Caki2 (cell line): ENCODE measurements at places on chromosomes 5 and 9. TPM values are rescaled to one million over a fixed set of nuclear protein-coding genes. Genes with fewer than 3 reads are reported as not detected.
A peak's percentile ranks its signal among the peaks of the same experiment; 100 is the strongest.

- no peak for DNase-seq
Observed at GRCh38 chr5:76664079-76664478, 40.9 kb upstream of the F2RL2 start.

DNA sequence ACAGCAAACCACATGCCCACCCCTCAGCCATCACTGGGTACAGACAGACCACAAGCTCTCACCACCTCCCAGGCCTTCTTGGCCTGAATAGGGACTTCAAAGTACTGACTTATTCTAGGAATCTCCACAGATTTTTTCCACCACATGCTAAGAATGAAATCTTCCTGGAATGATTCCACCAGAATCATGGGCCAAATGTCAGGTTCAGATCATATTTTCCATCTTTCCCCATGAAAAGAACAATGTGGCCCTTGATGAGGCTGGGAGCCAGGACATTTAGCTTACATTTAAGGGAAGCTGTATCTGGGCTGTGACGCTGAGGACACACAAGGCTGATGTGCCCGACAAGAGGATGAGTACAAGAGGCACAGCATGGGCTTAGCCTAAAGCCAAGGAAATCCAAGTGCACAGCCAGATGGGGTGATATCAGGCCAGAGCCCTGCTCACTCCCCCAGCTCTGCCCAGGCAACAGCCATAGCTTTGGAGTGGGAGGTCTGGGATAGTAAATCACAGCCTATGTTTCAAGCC, 28.1 kb downstream of the ACSL6 start:
- no peak for DNase-seq

DNA sequence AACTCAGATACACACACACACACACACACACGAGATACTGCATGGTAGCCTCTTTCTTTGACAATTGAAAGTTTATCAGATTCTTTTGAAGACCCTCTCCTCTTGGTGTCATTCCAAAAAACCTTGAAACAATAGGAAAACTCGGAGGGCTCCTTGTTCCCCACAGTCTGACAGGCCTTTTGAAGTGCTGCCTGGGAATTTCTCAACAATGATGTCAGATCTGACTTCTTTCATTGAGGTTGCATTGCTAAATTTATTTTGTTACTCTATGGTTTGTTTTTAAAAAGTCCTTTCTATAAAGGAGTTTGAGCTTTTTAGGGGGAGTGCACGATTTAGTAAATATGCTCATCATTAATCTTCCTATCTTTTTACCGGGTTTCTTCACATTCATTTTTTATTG, 583.9 kb downstream of the SEMA5A start:
- DNase-seq: no peak

GRCh38 chr9:98993570-98993945, 49.9 kb downstream of the COL15A1 start:
- peak; percentile 40 for DNase-seq

DNA sequence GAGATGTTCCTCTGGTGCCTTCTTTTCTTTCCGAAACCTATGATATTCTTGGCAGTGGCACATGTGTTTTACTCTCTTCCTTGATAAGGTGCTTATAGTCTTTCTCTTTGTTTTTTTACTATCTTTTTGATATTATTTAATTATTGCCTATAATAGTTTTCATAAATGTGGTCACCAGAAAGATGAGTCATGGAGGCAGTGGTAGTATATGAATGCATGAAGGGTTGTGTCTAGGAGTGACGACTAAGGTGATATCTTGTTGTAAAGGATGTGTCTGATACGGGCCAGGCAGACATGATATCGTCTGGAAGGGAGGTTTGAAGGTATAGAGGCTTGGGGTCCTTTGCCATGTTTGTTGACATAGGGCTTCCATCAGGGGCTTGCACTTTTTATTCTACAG, 36.8 kb downstream of the SLC44A1 start:
- DNase-seq: no peak

- no peak for DNase-seq
Observed at GRCh38 chr5:2176581-2176980, 293.9 kb upstream of the IRX4 start.

DNA sequence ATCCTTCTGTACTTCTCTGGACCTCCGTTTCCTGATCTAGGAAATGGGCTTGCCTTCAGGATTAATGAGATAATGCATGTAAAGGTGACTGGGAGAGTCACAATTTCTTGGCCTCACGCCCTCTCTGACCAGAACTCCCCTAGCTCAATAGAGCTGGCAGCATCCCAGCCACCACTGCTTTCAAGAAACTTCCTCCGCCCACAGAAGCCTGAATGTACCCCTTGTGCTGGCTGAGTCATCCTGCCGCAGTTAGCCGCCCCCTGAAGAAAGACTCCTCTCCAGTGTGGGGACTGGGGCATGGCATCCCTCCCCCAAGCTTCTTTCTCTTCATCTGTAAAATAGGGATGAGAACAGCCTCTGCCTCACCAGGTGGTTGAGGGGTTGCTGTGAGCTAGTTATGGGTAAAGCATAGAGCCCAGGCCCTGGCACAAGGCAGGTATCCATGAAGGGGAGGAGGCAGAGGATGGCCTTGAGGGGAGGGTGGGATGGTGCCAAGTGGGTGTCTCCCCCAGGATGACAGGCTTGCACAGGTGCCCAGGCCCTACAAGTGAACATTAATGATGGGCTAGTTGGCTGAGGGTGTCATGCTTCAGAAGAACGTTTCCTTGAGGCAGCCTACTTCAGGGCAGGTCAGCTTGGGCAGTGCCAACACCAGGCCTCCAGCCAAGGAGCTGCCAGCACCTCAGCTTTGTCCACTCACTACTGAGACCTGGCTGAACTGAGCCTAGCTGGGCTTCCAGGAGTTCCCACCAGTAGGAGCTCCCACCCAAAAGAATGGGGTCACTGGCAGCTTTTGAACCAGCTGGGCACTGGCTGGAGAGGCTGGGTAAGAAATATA, 3.4 kb downstream of the PDLIM4 start:
- peak; percentile 40 for DNase-seq

GRCh38 chr5:81817980-81818379, 67.1 kb upstream of the SSBP2 start:
- no peak for DNase-seq

GRCh38 chr5:134411228-134411545, 494 bp downstream of the CDKN2AIPNL start:
- no peak for DNase-seq

The TSSK1B gene
- total RNA-seq: not detected in 2 replicates

The NUTM2G gene
- not detected in 2 replicates for total RNA-seq

The PHF24 gene
- total RNA-seq: 0.07 and 0.20 TPM in 2 replicates

The GABRA1 gene
- not detected in 2 replicates for total RNA-seq

The ANXA2R gene
- 1.7 TPM in 1 of 2 replicates, not detected in the other for total RNA-seq

The RNF183 gene
- 0.23 and 0.95 TPM in 2 replicates for total RNA-seq

The DMRT3 gene
- total RNA-seq: not detected in 2 replicates

The LCN15 gene
- total RNA-seq: not detected in 2 replicates
